ENCODE measurements at places on chromosomes 13 and 19. TPM values are rescaled to one million over a fixed set of nuclear protein-coding genes. Genes with fewer than 3 reads are reported as not detected.
A peak's percentile ranks its signal among the peaks of the same experiment; 100 is the strongest.

DNA sequence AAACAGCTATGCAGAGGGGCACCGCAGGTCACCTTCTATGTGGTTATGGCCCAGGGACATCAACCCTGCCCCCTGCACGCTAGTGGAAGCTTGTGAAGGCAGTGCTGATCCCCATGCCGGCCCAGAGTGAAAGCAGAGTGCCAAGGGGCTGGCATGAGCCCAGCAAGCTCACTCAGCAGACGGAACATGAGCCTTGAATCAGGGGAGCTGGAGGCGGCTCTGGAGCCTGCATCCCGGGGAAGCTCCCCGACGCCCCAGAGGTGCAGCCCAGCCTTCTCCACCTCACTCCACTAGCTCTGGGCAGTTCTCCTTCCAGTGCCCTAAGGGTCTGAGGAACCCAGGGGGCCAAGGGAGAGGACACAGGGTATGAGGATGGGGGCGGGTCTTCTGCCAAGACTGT is 19.0 kb upstream of the ISYNA1 start:
- no peak for DNase-seq

DNA sequence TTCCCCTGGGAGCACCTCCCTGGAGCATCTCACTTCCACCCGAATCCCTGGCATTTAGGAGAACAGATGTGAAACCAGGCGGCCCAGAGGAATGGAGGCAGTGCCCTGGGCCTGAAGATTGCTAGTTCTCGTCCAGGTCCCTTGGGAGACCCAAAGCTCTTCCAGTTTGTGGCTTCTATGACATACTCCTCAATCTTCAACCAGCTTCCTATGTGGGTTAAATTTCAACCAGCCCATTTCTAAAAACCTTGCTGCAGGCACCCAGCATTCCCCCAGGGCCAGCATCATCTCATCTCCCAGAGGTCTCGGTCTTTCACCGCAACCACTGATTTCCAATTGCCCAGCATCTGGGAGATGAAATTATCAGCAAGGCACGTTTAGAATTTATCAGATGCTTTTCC is 46.0 kb upstream of the STK24 start:
- DNase-seq = no peak

DNA sequence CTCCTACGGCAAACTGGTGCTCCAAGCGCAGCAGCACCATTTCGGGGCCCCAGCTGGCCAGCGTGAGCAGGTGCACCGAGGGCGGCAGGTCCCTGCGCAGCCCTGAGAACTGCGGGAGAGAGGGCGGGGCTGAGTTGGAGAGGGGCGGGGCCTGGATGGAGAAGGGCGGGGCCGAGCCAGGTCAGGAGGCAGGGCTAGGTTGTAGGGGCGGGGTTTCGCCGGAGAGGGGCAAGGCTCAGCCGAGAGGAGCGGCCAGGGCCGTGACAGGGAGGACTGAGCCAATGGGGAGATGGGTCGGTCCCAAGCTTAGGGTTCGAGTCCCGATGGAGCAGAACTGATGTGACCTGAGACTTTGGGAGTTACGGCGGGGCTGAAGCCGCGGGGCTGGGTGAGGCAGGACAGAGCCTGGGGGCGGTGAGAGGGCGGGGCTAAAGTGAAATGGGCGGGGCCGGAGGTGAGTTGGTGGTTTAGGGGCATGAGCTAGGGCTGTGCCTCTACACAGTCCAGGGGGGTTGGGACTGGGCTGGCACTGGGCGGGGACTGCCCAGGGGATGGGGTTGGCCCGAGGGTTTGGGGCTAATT is 19.0 kb downstream of the MAN2B1 start:
- peak; percentile 64 for DNase-seq

GRCh38 chr13:102702965-102703725 is 8.3 kb upstream of the METTL21C start:
- DNase-seq = no peak

- DNase-seq = no peak
Observed at GRCh38 chr19:19538061-19538784, at the start of gene CILP2. Gene CILP2 (plus strand): TSS chr19:19538265. CDS start chr19:19538350, 85 bp downstream.

DNA sequence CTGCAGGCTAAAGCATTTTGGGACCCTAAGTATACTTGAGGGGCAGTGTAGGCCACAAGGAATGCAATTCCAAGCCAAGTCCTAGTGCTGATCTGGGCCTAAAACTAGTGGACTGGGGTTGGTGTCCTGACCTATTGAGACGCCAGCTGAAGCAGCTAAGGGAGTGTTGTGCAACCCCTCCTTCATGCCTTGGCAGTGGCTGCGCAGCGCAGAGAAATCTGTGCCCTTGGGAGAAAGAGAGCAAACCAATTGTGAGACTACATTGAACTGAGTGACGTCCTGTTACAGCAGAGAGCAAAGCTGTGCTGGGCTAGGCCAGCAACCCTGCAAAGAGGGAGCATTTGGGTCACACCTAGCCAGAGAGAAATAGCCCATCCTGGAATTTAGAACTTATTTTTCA is 2715.0 kb upstream of the PCDH20 start:
- DNase-seq = no peak

DNA sequence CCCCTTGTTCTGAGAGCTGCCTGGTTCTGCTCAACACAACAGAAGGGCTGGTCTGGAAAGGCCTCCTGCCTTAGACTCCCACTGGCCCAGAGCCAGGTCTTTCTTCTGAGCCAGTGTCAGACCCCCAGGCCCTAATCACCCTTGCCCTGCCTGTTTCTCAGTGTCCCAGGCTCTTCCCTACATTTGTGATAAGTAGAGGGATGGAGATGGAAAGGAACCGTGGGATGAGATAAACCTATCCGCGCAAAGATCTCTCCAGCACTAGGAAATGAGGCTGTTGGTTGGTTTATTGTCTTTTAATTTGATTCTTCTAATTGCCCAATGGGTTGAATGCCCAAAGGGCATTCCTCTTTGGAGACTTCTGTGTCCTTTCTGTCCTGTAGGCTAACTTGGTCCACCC is 470.0 kb downstream of the TSHZ3 start:
- no peak for DNase-seq

The ZNF284 gene
- total RNA-seq = 1.3 TPM

- peak; percentile 24 for DNase-seq
Observed at GRCh38 chr13:109569958-109570711, 216.2 kb downstream of the IRS2 start.

DNA sequence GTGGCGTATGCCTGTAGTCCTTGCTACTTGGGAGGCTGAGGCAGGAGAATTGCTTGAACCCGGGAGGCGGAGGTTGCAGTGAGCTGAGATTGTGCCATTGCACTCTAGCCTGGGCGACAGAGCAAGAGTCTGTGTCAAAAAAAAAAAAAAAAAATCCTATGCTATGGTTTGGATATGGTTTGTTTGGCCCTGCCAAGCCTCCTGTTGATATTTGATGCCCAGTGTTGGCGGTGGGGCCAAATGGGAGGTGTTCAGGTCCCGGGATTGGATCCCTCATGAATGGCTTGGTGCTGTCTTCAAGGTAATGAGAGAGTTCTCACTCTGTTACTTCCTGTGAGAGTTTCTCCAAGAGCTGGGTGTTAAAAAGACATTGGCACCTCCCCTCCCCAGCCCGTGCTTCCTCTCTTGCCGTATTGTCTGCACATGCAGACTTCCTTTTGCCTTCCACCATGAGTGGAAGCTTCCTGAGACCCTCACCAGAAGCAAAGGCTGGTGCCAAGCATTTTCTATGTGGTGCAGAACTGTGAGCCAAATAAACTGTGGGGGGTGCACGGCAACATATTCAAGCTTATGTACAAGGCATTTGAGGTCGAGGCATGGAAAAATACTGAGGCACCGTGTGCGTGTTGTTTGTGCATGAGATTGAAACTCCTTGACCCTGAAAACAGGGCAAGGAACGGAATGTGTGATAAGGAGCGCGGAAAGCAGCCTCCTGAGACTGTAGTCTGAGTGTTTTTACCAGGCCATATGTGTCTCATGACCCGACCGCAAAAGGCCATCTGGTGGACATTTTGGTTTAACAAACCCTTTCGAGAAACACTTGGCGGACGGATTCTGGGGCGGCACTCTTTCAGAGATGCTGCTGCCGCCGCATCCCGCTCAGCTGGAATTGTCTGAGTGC is 7.3 kb downstream of the SIGLEC9 start:
- no peak for DNase-seq

DNA sequence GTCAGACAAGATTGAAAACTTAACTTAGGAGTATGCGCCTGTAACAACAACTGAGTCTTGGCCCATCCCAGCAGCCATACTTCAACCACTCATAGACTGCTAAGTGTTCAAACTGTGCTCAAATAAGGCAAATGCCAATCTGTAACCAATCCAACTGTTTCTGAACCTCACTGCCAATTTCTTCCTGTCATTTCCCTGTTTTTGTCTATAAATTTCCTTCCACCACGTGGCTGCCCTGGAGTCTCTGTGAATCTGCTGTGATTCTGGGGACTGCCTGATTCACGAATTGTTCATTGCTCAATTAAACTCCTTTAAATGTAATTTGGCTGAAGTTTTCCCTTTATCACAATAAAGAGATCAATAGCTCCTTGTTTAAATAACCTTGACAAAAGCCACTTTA is 50.8 kb upstream of the FREM2 start:
- DNase-seq = no peak

- no peak for DNase-seq
Observed at GRCh38 chr13:98239162-98240076, 62.4 kb upstream of the RNF113B start.

The ADGRE2 gene
- total RNA-seq = 46.0 TPM

The PPP5C gene
- 47.4 TPM for total RNA-seq

GRCh38 chr19:38727868-38728660 is 16.2 kb downstream of the CAPN12 start:
- DNase-seq = no peak

The CLPTM1 gene
- total RNA-seq = 49.8 TPM

DNA sequence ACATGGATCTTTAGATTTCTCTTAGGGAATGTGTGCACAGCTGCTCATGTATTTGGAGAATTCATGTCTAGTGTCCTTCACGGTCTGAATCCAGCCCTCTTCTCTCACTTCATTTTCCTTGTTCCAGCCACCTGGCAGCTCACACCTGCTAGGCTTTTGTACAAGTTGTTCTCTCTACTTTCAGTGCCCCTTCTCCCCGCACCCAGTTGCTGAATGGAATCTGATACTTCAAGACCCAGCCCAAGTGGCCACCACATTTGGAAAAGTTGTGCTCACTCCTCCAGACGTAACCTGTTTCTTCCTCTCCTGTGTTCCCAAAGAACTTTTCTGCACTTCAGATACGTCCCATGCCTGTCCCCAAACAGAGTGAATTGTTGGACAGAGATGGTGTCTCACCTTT is 235.6 kb downstream of the SHISA2 start:
- DNase-seq = no peak

- no peak for DNase-seq
Observed at GRCh38 chr19:50361290-50362029, 4.0 kb downstream of the NAPSA start.

DNA sequence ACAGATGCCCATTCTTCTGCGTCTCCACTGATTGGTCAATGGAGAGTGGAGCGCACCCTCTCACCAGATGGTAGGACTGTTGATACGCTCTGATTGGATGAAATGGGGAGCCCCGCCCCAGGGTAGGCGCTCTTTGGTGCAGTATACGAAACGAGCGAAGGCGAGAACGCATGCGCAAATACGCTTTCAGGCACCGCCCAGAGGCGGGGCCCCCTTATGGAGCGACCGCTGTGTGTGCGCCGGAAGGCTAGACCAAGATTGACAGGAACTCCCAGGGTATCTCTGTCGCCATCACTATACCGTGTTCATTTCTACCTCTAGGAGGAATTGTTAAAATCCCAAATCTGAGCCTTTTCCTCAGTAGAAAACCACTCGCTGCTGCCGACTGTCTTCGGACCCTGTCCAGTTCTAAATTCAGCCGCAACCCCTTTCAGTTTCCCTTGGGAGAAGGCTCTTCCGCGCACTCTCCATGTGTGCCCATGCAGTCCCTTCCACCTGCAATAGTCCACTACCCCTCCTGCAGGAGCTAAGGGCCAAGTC is 720 bp upstream of the HNRNPL start:
- peak; percentile 100 for DNase-seq

DNA sequence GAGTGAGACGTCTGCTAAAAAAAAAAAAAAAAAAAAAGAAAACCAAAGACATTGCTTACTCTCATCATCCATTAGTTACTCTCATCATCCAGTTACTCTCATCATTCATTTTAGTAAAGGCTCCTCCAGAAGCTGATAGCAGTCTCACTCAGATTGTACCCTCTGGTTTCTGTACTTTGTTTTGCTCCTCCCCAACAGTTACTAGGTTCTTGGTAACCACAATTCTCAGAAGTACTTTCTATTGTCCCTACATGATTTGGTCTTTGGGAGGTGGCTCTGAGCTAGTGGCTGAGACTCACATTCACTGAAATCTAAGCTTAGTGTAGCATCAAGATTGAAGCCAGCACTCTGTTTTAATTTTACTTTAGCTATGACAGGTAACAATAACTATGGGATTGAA is 14.3 kb downstream of the ERICH4 start:
- no peak for DNase-seq

DNA sequence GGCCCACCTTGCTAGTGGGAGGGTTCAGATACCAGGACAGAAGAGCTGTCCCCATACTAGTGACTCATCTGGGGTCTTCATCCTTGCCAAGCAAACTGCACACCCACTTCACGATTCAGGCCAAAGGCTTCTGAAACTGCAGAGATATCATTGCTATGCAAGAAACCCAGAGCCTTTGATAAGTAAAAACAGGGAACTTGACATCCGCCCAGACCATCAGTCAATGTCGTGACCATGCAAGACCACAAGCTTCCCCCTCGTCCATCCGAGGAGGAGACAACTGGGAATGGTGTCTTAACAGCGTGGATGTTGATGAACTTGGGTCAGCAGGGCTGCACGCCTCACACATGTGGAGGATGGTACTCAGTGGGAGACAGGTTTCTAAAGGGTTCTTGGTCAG is 58.0 kb downstream of the ABCC4 start:
- DNase-seq = peak; percentile 54

DNA sequence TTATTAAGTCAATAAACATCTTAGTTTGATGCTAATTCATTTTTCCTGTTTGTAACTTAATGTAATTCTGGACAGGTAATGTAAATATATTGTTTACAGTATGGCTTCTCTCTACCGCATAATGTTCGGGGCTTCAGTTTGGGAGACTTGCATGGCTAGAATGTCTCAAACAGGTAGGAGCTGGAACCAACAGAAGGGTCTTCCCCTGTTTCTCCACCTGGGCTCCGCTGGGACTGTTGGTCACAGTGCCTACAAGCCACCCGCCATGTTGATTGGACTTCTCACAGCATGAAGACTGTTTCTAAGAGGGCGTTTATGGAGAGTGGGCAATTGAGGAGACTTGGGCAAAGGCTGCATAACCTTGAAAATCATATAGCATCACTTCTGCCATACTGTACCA is 148.6 kb downstream of the UFM1 start:
- DNase-seq = no peak

GRCh38 chr19:9720541-9720940 is 45.6 kb upstream of the ZNF562 start:
- DNase-seq = no peak

- no peak for DNase-seq
Observed at GRCh38 chr13:48564056-48564455, 31.2 kb upstream of the RCBTB2 start.

DNA sequence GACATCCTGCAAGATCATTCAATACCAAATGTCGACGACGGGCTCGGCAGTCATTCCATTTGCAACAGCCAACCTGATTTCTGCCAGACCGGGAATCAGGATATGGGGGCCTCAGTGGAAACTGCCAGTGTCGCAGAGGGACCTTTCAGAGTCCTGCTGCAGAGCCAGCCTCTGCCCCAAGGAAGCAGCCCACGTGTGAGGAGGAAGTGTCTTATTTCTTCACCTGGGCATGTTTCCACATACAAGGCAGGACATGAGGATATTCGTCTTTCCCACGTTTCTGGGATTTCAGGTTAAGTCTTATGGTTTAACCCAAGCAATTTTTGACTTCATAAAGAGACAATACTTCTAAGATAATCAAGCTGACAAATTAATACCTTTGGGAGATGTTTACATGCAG is 69.9 kb downstream of the ABCC4 start:
- DNase-seq = no peak

GRCh38 chr13:102091231-102091630 is 310.6 kb downstream of the FGF14 start:
- DNase-seq = no peak

The USHBP1 gene
- 0.27 TPM for total RNA-seq

The MISP gene
- 0.27 TPM for total RNA-seq
